ENCODE measurements at places on chromosomes 2 and 18.

- DNase-seq, result no peak
Measured at GRCh38 chr2:24009680-24010476, at the start of gene MFSD2B. Gene MFSD2B, plus strand, starts transcription at chr2:24010085. Its CDS starts 12 bp downstream, at chr2:24010097.

- DNase-seq, result no peak
Measured at GRCh38 chr18:54387631-54388030, 29.9 kb downstream of the C18orf54 start.

GRCh38 chr2:20637147-20637546 lies 13.8 kb downstream of the HS1BP3 start:
- DNase-seq, result no peak

DNA sequence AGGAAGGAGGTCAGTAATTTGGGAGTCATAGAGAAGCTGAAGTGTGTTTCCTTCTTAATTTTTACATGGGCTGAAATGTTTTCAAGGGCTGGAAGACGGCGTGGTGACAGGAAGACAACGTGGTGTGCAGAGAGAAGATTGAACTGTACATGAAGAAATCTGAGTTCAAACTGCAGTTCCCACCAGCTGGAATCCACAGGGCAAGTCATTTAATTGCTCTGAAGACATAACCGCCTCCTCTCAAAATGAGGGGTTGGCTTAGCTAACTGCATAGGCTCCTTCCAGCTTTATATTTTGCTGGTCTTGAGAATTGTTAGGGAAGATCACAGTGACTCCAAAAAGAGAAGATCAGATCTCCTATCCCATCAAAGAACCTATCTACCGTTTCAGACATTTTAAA lies 103.9 kb downstream of the SLC8A1 start:
- no peak for DNase-seq

DNA sequence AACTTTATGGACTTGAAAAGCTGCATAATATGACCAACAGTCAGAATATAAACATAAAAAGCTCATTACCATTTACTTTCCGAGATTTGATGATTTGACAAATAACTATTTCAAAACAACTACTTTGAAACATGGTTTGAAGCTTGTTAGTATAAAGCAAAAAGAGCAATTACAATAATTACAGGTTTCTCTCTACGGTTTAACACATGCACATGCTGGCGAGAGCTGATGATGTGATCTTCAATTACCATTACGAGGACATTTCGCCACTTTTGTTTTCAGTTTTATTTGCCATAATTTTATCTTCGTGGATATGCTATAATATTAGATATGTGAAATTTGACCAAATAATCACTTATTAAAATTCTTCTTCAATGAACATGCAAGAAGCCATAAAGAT lies 270.1 kb downstream of the TCF4 start:
- DNase-seq, result no peak

DNA sequence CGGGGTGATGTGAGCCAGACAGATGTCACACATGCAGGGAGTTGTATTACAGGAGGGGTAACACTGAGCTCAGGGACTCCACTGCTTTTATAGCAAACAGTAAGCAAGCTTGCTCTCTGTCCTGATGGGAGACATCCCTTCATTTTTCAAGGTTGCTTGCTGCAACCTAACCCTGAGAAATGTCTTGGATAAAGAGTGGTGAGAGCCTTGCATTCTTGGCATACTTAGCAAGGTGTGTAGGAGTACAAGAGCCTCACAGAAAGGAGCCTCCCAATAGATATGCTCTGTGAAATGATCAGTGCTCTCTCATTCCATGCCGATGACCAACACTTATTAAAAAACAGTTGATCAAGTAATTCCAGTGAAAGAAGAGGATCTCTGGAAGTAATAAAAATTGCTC lies 8.1 kb downstream of the PFN4 start:
- no peak for DNase-seq

DNA sequence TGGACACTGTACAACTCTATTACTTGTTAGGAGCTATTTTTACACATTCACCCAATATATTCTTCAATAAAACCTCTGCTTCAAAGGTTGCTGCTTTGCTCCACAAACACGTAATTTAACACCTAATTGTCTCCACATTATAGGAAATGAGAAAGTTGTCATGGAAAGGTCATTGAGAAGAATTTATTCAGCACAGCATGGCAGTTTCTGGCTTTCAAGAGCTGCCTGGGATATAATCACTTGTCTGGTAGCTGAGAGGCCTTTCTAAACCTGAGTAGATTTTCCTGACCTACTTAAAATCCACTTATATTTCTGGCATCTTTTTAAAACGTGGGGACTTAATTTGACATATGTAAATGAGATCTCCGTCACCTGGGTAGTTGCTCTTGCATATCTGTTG lies 216.1 kb downstream of the ZNF804A start:
- DNase-seq, result no peak

DNA sequence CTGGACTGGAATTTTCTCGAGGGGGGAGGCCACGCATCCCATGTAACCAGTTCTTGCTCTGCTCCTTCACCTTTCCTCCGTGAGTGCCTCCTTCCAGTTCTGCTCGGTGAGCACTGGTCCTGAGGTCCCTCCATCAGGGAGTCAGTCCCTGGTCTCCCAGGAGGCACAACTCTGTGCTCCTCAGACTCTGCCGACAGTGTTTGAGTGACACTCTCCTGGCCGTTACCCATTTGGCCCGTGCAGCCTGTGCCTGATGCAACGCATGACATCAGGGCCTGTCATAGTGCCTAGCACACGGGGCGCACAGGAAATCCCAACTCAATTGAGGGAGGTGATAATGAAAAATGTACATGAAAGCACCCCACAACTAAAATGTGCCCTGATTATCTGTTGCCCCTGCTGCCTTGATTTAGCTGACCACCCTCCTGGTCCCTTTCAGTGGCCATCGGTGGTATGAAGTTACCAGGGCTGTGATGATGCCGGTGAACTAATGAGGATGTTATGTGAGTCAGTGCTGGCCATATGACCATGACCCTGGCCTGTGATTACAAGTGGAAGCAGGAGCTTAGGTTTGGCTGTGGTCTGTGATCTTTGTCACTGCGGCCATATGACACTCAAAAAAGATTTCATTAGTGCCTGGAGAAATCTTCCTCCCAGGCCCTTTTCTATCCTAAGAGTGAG lies 144.6 kb downstream of the TDRD15 start:
- DNase-seq, result no peak

DNA sequence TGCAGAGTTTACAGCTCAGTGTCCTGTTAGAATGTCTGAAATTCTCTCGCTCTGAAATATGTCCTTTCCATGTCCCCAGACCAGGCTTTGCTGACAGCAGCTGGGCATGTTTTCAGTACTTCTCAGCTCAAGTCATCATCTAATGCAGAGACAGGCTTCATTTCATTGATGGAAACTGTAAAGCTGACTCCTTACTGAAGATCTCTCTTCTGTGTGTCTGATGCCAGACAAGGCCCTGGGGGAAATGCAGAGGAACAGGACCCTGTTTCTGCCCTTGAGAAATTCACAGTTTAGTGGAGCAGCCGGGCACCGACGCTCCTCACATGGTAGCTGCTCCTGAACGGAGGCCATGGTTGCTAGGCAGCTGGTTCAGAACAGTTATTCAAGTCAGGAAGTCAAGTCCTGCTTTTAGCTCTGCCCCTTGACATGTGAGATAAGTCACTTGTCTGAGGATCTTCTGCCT lies 24.6 kb upstream of the FZD7 start:
- DNase-seq, result no peak

- DNase-seq, result no peak
Measured at GRCh38 chr2:180143633-180144337, 136.7 kb upstream of the CWC22 start.

GRCh38 chr18:27135504-27136207 lies 49.5 kb downstream of the CHST9 start:
- no peak for DNase-seq

DNA sequence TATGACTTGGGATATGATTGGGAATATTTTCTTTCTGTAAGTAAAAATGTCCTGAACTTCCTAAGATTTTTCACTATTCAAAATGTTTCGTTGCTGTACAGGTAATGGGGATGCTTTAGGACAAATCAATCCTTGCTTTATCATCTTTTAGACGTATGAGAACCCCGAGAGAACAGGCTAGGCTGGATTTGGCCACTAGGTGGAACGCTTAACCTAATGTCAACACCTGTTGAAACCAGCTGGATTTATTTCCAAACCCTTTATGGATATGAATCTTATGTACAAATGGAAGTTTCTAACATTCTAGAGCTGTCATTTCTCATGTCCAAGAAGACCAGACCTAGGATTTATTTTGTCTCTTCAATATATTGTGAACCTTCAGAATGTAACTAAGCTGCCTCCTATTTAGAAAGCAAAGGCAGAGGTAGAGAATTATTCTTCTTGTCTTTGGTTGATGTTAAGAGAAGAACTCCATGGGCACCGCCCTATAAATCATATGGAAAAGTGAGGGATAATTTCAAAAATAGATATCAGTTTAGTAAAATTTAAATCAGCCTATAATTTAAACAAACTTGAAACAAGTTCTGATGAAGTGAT lies 96.7 kb downstream of the PMAIP1 start:
- peak; percentile 31 for DNase-seq

DNA sequence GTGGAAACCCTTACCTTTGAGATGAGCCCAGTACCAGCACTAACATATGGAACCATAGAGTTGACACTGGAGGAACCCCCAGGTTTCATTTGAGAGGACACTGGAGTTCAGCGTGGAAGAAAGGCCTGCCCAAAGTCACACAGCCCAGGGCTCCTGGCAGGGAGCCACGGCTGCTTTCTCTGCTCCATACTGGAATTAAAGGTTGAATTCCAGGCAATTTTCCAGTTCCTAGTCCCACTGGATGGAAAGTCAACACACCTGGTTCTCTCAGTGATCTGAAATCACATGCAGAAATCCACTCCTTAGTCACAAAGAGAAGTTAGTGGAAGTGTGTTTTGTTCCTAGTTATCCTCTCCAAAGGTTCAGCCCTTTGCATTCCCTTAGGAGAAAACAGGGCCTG lies 336.1 kb upstream of the SKOR2 start:
- no peak for DNase-seq

GRCh38 chr2:18762667-18763066 lies 173.3 kb upstream of the NT5C1B start:
- no peak for DNase-seq

DNA sequence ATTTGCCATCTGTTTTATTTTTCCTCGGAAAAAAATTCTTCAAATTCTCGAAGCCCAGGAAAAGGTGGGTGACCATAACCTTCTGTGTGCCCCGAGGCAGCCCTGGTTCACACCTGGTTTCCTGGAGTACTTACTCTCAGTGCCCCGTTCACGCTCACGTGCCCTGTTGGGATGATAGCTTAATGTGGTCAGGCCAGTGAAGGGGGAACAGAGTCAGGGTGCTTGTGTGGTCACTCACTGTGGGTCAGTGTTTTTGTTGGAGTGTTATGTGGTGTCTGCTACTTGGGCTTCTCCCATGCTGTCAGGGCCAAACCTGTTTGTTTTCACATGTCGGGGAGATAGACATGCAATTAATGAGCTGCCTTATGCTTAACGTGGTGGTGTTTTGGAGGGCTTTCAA lies 78.1 kb downstream of the MAP4K4 start:
- DNase-seq, result no peak
